ENCODE measurements at places on chromosomes 11 and 22.

GRCh38 chr11:75508051-75508561, 17.6 kb downstream of the GDPD5 start:
- DNase-seq = no peak

DNA sequence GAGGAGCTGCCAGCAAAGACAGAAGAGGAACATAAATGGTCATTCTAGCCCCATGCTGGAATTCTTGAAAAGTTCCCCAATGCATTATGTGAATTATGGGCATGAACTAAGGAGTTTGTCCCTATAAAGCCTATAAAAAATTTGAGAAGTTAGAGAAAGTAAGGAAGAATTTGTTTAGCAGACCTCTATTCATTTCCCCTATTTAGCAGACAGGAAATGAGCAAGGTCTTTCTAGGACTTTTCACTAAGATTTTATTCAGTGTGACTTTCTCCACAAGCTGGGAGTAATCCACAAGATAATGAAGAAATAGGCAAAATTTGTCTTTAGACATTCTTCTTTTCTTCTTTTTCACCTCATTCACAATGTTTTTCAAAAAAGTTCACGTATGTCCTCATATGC, 20.0 kb downstream of the PRRG4 start:
- DNase-seq = no peak

GRCh38 chr22:30471616-30472318, at the start of gene SEC14L3:
Gene SEC14L3, minus strand, starts transcription at chr22:30472017. Its CDS starts 59 bp downstream, at chr22:30471958.
- DNase-seq = no peak

- peak; percentile 40 for DNase-seq
Measured at GRCh38 chr11:78927511-78927910, 352.8 kb upstream of the NARS2 start.

- DNase-seq = no peak
Measured at GRCh38 chr22:31170971-31171370, 11.0 kb downstream of the RNF185 start.

- no peak for DNase-seq
Measured at GRCh38 chr22:21593406-21594232, 26.1 kb downstream of the UBE2L3 start.
